H1 (cell line): ENCODE measurements at places on chromosomes 1 and 21. TPM values are rescaled to one million over a fixed set of nuclear protein-coding genes. Genes with fewer than 3 reads are reported as not detected.

The SGIP1 gene
- 2.0 and 2.1 TPM in 2 replicates for total RNA-seq

The YY1AP1 gene
- total RNA-seq: 44.2 and 46.1 TPM in 2 replicates

DNA sequence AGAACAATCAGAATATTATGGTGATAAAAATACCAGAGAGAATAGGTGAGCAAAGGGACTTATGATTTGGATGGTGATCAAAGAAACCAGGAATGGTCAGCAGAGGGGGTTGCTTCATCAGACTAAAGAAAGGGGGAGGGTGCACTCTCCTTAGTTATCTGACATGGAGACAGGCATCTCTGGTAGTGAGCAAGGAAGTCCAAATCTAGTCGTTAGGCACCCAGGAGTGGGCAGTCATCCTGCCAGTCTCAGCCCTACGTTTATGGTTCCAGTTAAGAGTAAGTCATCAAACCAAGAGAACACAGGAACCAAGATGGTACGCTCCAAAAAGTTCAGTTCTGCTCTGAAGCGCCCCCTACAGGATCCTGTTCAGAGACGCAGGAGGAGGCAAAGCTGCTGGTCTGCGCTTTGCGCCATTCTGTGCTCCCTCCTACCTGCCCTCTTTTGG lies 28.6 kb downstream of the EBNA1BP2 start:
- no peaks in the 10 kb centered on the region for H3K27me3 ChIP-seq
- no peaks in the 10 kb centered on the region for H3K36me3 ChIP-seq
- H3K4me1 ChIP-seq: peaks cover 5% of the 10 kb centered on the region; the same call in 1 of the 2 replicates
- H3K4me3 ChIP-seq: no peak overlapping the region

DNA sequence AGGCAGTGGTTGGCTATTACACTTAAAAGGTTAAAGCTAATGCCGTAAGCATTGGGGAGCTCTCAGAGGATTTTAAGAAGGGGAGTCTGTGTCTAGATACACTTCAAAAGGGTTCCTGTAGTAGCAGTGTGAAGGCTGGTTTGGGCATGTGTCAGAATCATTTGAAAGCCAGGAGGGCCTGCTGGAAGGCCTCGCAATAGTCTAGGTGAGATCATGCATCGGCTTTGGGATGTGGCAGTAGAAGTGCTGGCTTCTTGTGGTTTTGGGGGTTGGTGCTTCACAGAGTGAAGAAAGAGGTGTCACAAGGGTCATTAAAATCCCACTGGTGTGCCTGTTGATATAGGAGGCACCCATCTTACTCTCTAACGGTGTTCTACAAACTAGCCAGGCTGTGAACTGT lies 85.7 kb downstream of the ST6GALNAC3 start:
- H3K27me3 ChIP-seq: no peaks in the 10 kb centered on the region
- H3K36me3 ChIP-seq: no peaks in the 10 kb centered on the region
- H3K4me3 ChIP-seq: no peak overlapping the region
- no peak overlapping the region for H3K27ac ChIP-seq
- no peak for DNase-seq
